ENCODE measurements at places on chromosomes 6 and 20.

DNA sequence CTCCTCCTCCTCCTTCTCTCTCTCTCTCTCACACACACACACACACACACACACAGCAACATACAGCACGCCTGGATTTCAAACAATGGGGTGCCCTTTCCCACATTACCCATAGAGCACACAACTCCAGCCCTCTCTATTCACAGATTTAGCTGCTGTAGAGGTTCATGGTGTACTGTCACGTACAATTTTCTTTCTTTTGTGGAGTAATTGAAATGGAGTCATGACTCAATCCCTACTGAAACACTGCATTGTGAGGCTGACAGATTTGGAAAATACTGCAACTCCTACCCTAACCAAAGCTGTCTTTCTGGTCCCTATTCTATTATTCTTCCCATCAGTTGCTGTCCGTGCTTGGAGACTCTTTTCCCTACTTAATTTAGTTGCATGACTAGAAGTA is 166.9 kb downstream of the EDN1 start:
- no peak for DNase-seq

GRCh38 chr20:44494681-44495080 is 19.0 kb downstream of the TTPAL start:
- DNase-seq, result no peak

GRCh38 chr6:167711211-167711610 is 115.5 kb upstream of the AFDN start:
- no peak for DNase-seq

DNA sequence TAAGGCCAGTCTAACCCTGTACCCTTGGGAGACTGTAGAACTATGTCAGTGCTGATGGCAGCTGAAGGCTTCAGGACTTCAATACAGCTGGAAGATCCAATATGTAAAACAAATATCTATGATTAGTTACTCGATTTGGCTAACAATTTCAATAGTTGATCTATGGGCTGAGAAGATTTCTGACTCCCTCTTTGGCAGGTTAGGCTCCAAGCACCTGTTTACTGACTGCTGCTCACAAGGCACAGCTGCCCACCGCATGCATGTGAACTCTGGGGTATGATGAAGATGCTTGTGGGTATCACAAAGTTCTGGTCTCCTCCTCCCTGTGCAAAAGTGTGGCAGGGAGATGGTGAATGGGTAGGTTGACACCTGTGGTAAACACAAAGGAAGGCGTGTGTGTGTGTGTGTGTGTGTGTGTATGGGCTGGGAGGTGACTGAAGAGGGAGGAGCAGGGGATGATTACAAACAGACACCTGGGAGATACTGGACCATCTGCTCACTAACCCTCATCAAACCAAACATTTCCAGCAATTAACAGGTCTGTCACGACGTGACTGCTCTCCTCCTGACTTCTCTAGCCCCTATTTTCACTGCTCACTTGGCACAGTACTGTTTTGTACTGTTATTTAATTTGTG is 18.1 kb downstream of the ELMO2 start:
- DNase-seq, result no peak

DNA sequence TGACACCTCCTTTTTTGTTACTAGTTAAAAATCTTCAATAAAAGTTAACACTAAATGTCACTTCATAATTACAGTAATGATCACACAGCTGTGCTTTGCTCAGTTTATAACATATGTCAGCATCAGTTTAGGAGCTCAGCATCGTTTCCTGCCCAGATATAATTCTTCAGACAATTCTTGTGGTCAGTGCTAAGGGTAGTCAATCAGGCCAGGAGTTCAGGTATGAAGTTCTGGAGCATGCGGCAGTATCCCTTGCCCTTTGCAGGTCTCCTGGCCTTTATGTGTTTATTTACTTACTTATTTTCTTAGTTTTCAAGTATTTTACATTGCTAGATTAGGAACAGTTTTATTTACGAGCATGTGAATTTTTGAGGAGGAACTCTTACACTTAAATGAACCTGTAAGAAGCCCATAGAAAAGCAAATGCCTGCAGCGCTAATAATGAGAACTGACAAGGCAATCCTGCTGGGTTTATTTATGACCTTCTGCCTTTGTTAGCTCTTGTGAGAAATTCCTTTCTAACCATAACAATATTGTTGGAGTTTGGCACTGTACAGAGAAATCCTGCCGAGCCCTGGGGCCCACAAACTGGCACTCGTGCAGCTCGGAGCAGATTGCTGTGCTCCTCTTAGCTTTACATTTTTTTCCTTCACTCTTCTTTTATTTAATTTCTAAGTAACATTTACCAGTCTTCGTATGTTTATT is 252.8 kb downstream of the TMEM242 start:
- DNase-seq, result no peak

DNA sequence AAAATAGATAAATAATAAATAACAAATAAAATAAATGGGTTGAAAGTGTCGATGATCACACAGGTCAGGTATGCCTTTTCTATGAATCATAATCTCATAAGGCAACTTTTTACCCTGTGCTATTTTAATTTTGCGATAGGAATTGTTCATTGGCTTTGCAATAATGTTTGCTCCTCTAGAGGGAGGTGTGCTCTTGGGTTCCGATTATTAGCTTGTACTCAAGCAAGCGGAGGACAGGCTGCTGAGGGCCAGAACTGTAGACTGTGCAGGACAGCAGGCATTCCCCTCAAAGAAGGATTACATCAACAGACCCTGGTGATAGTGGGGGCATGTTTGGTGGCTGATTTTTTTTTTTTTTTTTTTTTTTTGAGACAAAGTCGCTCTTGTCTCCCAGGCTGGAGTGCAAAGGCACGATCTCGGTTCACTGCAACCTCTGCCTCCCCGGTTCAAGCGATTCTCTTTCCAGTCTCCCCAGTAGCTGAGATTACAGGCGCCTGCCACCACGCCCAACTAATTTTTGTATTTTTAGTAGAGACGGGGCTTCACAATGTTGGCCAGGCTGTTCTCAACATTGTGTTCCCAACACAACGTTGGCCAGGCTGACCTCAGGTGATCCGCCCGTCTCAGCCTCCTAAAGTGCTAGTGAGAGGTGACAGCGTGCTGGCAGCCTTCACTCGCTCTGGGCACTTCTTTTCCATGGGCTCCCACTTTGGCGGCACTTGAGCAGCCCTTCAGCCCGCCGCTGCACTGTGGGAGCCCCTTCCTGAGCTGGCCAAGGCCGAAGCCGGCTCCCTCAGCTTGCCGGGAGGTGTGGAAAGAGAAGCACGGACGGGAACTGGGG is 35.6 kb downstream of the RIOK1 start:
- DNase-seq, result no peak

DNA sequence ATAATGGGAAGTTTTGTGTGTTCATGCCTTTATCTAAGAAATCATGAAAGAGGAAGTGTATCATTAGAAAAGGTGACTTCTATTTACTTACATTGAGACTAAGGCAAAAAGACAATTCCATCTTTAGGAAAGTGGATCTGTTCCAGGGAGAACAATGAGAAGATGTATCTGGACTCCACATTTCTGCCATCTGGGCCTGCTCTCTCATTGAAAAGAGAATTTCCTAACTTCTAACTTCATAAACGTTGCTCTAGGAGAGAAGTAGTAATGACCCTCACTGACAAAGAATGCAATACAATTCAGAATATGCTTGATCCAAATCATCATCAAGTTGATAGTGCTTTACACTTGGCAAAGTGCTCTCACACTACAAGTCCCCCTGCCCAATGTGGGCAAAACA is 294.2 kb downstream of the OGFRL1 start:
- DNase-seq, result no peak

- no peak for DNase-seq
These were observed 23.9 kb upstream of the APMAP start for GRCh38 chr20:25016471-25016870.

DNA sequence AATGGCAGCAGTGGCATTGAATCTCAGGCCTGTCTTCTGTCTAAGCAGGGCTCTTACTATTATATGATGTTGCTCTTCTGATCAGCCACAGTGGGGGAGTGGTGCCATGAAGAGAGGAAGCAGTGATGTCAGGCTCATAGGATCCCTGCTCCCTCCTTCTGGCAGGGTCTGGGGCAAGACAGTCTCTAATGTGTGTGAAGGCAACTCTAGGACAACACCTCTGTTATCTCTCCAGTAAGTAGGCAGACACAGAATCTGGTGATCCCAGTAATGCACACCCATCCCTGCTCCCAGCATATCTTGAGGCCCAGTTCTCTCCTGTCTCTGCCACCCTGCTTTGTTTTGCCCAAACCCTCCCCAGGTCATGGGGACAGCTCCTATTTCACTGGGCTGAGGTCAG is 8.8 kb downstream of the C20orf202 start:
- DNase-seq, result no peak

DNA sequence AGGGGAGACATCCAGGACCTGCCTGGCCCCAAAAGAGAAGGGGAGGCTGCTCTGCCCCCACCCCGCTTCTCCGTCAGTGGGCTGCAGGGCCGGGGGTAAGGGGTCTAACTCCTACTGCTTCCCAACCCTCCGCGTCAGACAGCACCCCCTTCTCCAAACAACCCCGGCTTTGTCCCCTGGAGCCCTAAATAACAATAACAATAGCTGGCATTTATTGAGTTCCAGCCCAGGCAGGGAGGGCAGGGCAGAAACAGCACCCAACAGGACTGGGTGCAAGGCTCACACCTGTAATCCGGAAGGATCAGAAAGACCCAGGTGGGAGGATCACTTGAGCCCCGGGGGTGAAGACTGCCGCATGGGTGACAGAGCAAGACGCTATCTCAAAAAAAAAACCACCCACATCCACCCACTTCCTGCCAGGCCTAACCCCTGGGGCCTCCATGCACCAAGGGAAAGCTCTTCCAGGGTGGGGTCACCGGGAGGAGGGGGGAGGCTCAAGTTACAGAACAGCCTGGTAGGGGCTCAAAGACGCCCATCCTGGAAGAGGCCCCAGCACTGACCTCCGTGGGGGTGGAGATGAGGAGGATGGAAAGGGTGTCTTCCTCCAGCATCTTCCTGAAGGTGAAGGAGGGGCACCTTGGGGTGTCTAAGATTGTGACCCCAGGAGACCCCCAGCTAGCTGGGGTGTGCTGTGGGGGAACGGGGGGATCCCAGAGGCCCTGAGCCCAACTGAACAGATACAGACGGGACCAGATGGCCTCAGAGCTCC is 1.3 kb upstream of the FNDC11 start:
- no peak for DNase-seq

- DNase-seq, result no peak
These were observed 13.0 kb downstream of the MOXD1 start for GRCh38 chr6:132388291-132388690.

DNA sequence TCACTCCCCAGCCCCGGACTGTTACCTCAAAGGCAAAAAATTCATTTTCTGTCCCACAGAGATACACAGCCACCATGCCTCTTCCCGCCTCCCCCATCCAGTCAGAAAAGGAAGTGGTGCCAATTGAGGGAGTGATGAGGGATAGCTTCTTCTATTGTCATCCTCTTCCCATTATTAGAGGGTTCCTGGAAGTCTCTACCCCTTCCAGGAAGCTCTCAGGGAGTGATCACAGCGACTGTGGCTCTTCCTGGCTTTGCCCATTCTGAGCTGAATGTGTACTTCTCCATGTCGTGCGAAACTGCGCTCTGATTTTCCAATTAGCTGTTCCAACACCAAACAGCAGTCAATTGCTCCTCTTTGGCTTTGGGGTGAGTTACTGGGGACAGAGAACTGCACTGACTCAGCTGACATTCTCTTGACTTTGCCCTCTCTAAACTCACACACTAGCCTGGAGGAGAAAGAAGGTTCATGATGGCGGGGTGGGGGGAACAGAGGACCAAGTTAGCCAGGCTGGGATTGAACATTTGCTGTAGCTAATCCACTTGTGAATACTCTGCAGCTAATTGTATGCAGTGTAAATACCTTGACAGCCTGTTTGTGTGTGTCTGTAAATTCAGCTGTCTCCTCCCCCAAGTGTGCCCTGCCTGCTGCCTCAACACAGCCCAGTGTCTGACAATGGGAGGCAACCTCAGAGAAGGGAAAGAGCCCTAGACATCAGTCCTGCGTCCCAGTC is 2.4 kb upstream of the MDGA1 start:
- DNase-seq, result no peak

GRCh38 chr6:11734861-11735613 is 43.6 kb downstream of the ADTRP start:
- DNase-seq, result no peak

GRCh38 chr6:142746524-142746923 is 198.5 kb downstream of the HIVEP2 start:
- no peak for DNase-seq

- DNase-seq, result no peak
These were observed 27.3 kb downstream of the PAQR8 start for GRCh38 chr6:52389264-52389625.

GRCh38 chr6:118103381-118104146 is 196.5 kb downstream of the SLC35F1 start:
- DNase-seq, result no peak

DNA sequence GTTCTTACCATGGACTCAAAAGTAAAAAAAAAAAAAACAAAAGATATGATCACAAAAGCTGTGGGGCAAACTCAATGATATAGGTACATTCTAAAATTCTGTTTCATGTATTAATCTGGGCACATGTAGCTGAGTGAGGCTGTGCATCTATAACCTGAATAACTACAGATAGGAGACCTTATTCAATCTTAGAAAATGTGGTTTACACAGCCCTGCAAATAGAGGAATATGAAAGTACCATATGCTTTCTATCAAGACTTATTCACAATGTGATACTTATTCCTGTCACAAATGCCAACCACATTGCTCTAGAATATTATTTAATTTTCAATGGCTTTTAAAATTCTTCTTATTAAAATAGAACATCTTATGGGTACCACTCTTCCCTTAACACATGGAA is 3.1 kb upstream of the SPACA1 start:
- DNase-seq, result no peak

DNA sequence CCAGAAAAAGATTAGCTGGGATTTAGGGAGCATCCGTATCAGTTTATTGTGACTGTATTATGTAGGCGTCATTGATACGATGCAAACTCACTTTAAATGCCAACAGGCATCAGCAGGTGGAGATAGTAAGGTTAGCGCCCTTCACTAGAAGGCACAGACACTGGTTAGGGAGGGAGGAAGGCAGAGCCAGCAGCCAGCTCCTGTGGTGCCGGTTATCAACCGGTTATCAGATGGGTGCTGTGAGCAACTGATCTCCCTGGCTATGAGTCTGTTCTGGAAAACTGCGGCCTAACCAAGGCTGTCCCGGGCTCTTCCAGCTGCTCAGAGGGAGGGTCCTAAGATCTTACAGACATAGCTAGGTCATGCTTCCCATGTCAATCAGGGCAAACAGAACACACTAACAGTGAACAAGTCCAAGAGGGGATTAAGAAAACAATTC is 47.5 kb upstream of the CD93 start:
- no peak for DNase-seq

DNA sequence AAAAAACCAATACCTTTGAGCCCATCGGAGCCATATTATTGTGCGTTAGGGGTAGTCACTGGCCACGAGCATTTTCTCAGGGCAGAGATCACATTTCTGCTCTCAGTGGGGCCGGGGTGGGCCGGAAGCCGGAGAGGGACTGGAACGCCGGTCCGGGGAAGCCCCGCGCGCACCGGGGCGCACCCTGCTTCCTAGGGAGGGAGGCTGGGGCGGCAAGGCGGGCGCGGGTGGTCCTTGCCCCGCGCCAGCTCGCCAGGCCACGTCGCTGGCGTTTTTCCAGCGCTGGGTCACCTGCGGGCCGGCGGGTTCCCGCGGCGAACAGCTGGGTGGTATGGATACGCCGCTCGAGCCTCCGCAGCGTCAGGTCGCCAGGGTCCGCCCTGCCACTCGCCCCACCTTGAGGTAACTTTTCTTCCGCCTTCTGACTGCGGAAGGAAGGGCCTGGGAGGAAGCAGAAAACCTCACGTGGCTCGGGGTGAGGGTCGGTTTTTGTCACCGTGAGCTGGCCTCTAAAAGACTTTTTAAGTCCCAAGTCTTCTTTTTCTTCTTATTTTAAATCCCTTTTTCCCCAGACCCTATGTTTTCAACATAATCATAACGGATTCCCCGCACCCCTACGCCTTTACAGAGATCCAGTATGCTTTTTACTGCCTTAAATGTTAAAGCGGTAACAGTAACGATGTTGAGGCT is 2.7 kb upstream of the EEF1A1 start:
- DNase-seq, result no peak

All from AG09319 (cell line).